Chondrocyte (in vitro differentiated cells): ENCODE measurements at places on chromosomes 13 and 19.
A peak's percentile ranks its signal among the peaks of the same experiment; 100 is the strongest.

- H3K27ac ChIP-seq: peak overlapping the region; percentile 74
- DNase-seq: no peak
Measured at GRCh38 chr19:15197942-15198341, 2.9 kb downstream of the NOTCH3 start.

DNA sequence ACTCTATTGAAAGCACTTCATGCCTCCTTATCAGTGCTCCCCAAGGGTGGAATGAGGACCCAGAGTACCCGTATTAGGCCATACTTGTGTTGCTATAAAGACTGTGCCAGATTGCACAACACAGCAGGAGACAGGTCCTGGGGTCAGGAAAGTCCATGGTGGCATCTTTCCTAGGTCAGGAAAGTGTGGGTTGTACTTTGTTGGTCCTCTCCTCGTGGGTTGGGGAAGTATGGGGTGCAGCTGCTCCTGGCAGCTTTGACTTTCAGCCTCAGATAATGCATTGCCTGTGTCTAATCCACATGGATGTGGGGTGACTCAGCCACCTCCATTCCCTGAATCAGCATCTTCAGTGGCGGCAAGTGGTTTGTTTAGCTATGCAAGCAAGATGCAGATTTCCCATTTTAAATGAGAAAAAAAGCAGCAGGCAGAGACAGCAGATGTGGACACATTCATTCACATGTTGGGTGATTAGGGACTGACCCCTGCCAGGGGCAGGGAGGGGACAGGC, 8.4 kb upstream of the CYP2B6 start:
- H3K36me3 ChIP-seq: no peaks in the 10 kb centered on the region
- no peak for DNase-seq
- H3K27me3 ChIP-seq: peaks cover 27% of the 10 kb centered on the region
- no peak overlapping the region for H3K27ac ChIP-seq

GRCh38 chr13:45231305-45231704, 30.5 kb upstream of the KCTD4 start:
- no peaks in the 10 kb centered on the region for H3K27me3 ChIP-seq
- H3K4me1 ChIP-seq: peaks cover 26% of the 10 kb centered on the region
- H3K27ac ChIP-seq: peak overlapping the region; percentile 74
- no peak for DNase-seq
- peaks cover 5% of the 10 kb centered on the region for H3K36me3 ChIP-seq
- H3K4me3 ChIP-seq: no peak overlapping the region

DNA sequence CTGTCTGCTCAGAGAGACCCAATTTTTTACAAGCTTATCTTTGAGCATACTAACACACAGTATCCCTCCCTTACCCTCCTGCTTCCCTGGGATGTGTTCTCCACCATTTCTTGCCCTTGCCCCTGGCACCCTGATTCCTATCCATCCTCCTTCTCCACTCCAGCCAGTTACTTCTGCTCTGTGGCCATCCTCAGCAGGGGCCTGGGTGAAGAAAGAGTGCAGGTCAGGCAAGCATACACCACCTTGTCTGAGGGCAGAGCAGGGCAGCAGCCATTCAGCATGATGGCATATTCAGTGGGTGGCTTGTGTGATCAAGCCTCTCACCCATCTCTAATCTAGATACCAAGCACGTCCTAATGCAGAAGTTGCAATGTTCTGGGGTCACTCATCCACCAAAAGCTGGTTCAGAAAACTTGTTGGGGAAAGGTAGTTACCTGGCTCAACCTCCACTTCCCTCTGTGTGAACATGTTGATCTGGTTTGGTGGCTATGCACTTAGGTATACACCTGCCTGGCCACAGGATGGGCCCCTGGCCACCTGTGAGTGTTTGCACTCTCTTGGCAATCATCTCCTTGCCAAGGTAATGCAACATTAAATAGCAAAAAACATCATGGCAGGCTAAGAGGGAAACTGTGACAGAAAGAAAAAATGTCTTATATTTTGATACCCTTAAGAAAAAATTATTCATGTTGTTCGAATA, 900.3 kb upstream of the MIR17HG start:
- H3K36me3 ChIP-seq: peaks cover 2% of the 10 kb centered on the region
- H3K4me3 ChIP-seq: no peak overlapping the region
- no peaks in the 10 kb centered on the region for H3K27me3 ChIP-seq
- no peak for DNase-seq
- no peak overlapping the region for H3K27ac ChIP-seq

DNA sequence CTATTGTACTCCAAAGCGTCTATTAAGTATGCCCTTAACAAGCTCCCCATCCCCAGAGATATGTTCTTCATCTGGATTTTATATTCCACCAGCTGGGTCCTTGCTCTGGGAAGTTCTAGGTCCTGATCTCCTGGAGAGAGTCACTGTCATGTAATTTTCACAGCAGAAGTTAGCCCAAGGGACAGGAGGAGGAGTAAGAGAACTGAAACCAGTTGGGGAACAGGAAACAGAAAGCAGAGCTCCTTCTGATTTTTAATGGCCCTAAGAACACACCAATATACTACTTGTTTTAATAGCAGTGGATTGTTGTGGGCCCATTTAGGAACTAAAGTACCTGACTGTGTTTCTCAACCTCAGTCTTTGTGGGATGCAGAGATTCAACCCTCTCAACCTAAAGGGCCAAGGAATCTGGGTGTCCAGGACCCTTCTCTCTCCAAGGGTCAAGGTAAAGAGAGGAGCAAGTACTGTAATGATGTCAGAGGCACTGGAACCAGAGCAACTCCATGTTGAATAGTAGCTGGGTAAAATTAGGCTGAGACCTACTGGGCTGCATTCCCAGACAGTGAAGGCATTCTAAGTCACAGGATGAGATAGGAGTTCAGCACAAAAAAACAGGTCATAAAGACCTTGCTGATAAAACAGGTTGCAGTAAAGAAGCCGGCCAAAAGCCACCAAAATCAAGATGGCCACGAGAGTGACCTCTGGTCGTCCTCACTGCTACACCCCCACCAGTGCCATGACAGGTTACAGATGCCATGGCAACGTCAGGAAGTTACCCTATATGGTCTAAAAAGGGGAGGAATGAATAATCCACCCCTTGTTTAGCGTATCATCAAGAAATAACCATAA, 8.1 kb upstream of the FPR3 start:
- no peak overlapping the region for H3K4me3 ChIP-seq
- H3K4me1 ChIP-seq: no peaks in the 10 kb centered on the region
- no peaks in the 10 kb centered on the region for H3K36me3 ChIP-seq
- H3K27ac ChIP-seq: no peak overlapping the region
- H3K27me3 ChIP-seq: peaks cover 2% of the 10 kb centered on the region
